EL (cell line): ENCODE measurements at places on chromosomes 7 and 10.

DNA sequence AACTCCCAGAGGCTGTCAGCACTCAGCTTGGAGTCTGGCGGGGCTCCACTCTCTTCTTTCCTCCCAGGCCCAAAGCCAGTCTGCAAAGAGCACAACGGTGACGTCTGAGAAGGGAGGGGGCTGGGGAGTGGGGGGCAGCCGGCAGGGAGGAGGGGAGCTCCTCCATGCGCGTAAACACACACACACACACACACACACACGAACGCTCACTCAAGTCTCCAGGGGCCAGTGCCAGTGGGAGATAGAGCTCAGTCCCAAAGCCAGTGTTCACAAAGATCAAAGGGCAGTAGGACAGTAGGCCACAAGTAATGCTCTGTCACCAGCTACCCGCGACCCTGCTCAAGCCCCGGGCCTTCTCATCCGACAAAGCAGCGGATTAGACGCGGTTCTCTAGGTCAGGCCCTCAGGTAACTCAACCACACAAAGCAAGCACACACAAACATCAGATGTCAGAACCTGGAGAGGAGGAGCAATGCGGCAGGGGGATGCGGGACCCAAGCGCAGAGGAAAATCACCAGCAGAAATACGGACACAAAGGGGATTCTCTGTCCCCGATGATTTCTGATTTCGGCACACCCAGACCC, 19.9 kb downstream of the TCAF1 start:
- DNase-seq, result peak; percentile 10

GRCh38 chr7:25735674-25736242, 416.2 kb upstream of the NFE2L3 start:
- DNase-seq, result no peak

DNA sequence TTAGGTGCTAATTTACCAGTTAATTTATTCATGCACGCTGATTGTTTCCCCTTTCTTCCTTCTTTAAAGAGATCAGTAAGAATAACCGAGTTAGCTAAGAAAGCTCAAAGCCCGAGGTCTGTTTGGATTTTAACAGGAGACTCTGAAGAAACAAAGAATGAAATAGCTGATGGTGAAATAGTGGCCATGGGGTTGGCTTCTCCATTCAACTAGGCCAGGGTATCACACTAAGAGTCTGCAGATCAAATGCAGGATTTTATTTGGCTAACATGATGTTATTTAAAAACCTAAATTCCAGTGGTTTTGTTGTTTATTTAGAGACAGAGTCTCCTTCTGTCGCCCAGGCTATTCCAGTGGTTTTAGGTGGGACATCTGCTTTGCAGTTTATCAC, 65.2 kb upstream of the SYPL1 start:
- no peak for DNase-seq

DNA sequence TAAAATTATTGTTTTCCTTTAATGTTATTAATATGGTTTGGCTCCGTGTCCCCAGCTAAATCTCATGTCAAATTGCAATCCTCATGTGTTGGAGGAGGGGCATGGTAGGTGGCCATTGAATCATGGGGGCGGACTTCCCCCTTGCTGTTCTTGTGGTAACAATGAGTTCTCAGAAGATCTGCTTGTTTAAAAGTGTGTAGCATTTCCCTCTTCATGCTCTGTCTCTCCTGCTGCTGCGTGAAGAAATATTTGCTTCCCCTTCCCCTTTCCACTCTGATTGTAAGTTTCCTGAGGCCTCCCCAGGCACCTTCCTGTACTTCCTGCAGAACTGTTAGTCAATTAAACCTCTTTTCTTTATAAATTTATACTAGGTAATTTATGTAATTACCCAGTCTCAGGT, 27.5 kb downstream of the VIM start:
- no peak for DNase-seq

DNA sequence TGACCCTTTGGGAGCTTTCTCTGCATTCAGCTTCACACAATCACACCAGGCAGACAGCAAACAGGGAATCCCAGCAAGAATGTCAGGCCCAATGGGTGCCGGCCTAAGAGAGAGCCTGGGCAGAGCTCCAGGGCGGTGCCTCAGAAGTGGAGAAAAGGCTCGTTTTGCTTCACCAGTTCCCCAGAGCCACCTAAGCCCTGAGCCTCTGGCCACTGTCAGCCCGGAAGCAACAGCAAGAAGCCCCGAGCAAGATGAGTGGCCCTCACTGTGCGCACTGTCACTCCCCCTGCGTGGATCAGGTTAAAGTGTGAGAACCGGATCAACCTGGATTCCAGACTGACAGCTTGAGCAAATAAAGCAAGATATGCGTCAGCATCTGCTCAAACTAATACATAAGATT, 14.7 kb downstream of the CNPY1 start:
- DNase-seq, result no peak

DNA sequence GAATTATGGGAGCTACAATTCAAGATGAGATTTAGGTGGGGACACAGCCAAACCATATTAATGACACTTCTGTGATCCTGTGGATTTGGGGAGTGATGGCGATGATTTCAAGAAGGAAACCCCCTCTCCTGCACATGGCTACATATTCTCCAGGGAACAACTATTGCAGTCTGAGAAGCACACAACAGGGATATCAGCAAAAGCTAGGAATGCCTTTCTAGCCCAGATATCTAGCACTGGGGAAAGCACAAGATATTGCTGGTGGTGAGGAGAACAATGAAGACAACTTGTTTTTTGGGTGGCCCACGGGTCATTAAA, 24.3 kb downstream of the EPDR1 start:
- DNase-seq, result no peak

DNA sequence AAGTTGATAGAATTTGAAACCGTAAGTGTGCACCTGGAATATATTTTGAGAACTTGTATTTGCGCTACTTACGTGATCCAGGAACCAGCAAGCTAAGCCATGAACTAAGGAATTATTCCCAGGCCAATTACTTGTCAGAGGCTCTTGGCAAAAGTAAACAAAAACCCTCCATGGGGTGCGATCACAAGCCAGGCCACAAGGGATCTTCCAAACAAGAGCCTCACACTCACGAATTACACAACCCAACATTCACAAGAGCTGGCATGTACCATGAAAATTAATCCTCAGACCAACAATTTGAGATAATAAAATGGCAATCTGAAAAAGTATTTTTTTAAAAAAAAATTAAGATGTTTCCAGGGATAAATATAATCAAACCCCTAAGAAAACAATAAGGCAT, 467.0 kb upstream of the AKR1E2 start:
- no peak for DNase-seq

- DNase-seq, result no peak
Observed at GRCh38 chr7:157355784-157356511, 19.1 kb downstream of the DNAJB6 start.

DNA sequence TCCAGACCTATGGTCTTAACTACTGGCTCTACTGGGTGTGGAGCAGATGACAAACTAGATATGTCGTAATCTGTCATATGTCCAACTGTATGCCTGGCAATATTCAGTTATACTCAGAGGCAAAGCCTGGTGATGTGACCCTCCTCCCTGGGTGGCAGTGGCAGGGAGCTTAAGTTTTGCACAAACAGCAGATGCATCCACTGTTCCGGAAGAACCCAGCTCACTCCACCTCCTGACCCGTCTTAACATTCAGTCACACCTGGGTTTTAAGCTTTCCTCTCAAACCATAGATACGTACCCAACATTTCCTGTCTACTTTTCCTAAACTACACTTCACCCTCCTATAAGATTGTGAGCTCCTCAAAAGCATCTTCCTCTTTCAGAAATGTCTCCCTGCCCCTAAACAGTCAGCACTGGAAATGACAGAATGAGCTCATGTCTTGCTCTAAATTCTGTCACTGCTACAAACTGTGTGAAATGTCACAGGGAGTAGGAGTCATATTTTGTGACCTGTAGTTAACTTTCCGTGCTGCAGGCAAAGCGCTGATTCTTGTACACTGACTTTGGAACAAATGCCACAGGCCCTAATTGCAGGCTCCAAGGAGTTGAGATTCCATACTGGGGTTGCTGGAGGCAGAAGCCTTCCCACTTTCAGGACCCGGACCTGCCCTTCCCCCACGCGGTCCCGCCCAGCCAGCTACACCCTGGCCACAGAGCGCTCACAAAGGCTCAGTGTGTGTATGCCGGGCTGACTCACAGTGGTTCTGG, 23.9 kb downstream of the SCD start:
- DNase-seq, result peak; percentile 90

- no peak for DNase-seq
Observed at GRCh38 chr7:17952387-17952786, 12.1 kb upstream of the SNX13 start.

GRCh38 chr10:35554036-35554435, 51.1 kb upstream of the GJD4 start:
- no peak for DNase-seq

- no peak for DNase-seq
Observed at GRCh38 chr7:20466543-20467021, 135.9 kb downstream of the ITGB8 start.

DNA sequence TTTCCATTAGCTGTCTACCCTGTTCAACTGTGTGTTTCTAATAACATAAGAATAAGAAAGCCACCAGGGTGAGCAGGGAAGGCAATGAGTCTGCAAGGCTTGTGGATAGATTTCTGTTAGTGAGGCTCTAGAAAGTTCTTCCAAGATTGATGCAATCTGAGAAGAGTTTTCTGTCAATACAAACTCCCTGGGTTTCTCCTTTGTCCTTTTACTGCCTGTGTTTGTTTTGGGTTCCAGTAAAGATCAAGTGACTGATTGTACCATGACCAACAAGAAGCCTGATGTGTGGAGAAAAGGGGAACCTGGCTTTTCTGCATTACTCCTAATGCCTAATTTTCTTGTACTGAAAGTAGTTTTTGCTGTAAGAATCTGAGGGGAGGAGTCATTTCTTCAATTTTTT, 139.9 kb downstream of the CFTR start:
- no peak for DNase-seq

DNA sequence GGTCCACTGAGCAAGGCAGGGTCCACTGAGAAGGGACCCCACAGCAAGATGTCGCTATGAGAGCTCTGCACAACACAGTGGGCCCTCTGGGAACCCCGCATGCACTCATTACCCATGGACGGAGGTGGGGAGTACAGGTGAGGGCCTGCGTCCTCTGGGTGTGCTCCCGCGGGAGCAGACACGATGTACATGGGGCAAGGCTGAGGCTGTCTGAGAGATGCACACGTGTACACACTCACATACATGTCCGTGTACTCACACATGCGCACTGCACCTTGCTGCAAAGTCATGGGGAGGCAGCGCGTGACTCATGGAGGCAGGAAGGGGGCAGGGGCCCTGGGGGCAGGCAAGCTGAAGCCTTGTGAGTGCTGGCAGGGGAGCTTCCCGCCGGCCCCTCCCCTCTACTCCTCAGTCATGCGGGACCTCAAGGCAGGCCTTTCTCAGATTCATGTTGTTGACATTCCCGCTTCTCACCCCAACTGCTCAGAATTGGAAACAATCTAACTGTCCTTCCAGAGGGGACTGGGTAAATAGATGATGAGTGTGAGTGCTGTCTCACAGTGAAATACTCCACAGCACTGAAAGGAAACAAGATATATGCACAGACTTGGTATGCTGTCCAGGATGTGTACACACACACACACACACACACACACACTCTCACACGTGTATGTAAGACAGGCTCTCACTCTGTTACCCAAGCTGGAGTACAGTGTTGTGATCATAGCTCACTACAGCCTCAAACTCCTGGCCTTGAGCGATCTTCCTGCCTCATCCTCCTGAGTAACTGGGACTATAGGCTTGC, 40.0 kb downstream of the GOLGA7B start:
- peak; percentile 86 for DNase-seq

DNA sequence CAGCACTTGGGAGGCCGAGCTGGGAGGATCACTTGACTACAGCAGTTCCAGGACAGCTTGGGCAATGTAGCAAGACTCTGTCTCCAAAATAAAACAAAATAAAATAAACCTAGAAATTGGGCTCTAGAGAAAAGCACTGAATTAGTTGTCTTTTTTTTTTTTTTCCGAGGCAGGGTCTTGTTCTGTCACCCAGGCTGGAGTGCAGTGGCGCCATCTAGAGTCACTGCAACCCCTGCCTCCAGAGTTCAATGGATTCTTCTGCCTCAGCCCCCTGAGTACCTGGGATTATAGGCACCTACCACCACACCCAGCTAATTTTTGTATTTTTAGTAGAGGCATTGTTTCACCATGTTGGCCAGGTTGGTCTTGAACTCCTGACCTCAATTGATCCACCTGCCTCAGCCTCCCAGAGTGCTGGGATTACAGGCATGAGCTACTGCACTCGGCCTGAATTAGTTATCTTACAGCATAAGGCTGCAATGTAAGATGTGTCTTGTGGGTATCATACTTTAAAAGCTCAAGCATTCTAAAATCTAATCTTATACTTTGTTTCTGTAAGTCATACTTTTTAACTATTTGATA, 12.8 kb downstream of the MEIG1 start:
- DNase-seq, result peak; percentile 22

DNA sequence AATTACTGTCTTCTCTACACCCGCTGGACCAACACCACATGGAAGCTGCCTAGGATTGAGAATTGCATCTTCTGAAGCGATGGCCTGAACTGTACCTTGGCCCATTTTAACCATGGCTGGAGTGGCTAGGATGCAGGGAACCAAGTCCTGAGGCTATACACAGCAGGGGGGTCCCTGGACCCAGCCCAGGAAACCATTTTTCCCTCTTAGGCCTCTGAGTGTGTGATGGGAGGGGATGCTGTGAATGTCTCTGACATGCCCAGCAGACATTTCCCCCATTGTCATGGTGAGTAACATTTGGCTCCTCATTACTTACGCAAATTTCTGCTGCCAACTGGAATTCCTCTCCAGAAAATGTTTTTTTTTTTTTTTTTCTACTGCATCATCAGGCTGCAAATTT, 822.7 kb downstream of the PCDH15 start:
- DNase-seq, result no peak

DNA sequence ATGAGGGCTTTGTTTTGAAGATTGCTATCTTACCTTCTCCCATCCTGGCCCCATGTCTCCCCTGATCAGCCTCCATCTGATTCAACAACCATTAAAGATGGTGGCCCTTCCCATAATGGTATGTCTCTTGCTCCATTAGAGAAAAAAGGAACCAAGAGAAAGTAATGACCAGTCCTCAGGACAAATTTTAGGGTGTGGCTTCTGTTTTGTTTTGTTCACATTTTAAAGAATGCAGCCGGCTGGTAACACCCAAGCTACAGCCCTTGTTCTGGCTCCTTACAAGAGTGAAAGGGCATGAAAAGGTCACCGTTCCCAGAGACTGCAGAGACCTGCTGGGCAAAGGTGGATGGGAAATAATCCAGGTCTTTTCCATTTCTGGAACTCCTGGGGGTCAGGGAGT, 287.9 kb upstream of the NEBL start:
- DNase-seq, result no peak

DNA sequence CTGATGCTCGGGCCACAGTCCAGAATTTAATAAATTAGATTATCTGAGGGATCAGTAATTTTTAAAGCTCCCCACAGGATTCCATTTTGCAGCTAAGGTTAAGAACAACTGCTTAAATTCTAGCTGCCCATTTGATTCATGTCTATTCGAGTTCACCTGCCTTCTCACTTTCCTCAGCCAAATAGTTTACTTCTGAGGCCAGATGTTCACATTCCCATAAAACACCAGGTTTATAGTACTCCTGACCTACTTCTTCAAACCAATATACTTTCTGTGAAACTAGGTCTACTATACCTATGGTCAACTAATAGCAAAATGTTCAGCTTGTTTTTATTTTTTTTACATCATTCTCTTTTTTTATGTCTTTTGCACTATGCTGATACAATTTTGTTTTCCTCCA, 86.3 kb downstream of the GPR158 start:
- no peak for DNase-seq

GRCh38 chr7:44380831-44381493, 55.6 kb upstream of the CAMK2B start:
- DNase-seq, result peak; percentile 73

- no peak for DNase-seq
Observed at GRCh38 chr10:18140957-18141845, 977 bp downstream of the CACNB2 start.
